Psoas muscle (tissue), 8 donors: ENCODE measurements at places on chromosomes 7 and 10.
A peak's percentile ranks its signal among the peaks of the same experiment; 100 is the strongest.

- no peak for DNase-seq
- no peaks in the 10 kb centered on the region for H3K36me3 ChIP-seq
- no peak overlapping the region for H3K4me3 ChIP-seq
- no peaks in the 10 kb centered on the region for H3K27me3 ChIP-seq
These were observed 206.8 kb downstream of the TPK1 start for GRCh38 chr7:144629011-144629410.

- H3K36me3 ChIP-seq, result no peaks in the 10 kb centered on the region
- no peak for DNase-seq
- H3K4me1 ChIP-seq, result peaks cover 11% of the 10 kb centered on the region
- no peak overlapping the region for H3K27ac ChIP-seq
- H3K4me3 ChIP-seq, result no peak overlapping the region
- no peaks in the 10 kb centered on the region for H3K27me3 ChIP-seq
These were observed 120.7 kb downstream of the PRKAG2 start for GRCh38 chr7:151756076-151756731.

DNA sequence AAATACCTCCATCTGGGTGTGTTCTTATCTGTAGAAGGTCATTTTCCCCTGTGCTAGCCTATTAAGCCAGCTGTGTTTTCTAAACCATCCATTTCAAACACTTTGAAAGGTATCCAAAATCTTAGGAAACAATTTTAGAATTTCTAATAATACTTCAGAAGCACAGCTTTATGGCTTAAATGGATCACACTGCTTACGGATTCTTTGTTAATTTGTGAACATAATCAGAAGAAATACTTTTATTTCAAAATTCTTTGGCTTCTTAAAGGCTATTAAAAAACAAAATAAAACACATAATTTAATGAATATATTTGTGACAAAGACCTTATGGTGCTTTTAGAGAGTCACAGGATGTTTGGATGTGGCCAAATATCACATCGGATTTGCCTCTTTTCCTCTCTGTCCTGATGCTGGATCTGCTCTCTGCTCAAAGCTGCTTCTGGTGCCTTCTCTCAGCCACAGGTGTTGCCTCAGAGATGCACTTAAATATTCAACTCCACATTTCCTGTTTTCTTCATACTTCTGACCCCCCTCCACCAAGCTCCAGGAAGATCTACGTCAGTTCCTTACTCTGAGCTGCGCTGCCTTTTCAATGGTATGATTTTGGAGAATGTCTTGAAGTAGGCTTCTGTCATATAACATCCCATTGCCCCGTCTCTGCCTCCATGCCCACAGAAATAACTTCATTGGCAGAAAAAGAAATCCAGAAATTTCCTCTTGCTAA, 230.6 kb downstream of the MLLT10 start:
- H3K36me3 ChIP-seq, result no peaks in the 10 kb centered on the region
- DNase-seq, result no peak
- H3K4me1 ChIP-seq, result no peaks in the 10 kb centered on the region
- no peaks in the 10 kb centered on the region for H3K27me3 ChIP-seq
- H3K4me3 ChIP-seq, result no peak overlapping the region
- no peak overlapping the region for H3K27ac ChIP-seq

GRCh38 chr7:50069613-50070012, 23.4 kb downstream of the ZPBP start:
- DNase-seq, result peak; percentile 23
- peak overlapping the region; percentile 67 for H3K4me3 ChIP-seq
- H3K4me1 ChIP-seq, result peaks cover 10% of the 10 kb centered on the region
- H3K27me3 ChIP-seq, result no peaks in the 10 kb centered on the region

DNA sequence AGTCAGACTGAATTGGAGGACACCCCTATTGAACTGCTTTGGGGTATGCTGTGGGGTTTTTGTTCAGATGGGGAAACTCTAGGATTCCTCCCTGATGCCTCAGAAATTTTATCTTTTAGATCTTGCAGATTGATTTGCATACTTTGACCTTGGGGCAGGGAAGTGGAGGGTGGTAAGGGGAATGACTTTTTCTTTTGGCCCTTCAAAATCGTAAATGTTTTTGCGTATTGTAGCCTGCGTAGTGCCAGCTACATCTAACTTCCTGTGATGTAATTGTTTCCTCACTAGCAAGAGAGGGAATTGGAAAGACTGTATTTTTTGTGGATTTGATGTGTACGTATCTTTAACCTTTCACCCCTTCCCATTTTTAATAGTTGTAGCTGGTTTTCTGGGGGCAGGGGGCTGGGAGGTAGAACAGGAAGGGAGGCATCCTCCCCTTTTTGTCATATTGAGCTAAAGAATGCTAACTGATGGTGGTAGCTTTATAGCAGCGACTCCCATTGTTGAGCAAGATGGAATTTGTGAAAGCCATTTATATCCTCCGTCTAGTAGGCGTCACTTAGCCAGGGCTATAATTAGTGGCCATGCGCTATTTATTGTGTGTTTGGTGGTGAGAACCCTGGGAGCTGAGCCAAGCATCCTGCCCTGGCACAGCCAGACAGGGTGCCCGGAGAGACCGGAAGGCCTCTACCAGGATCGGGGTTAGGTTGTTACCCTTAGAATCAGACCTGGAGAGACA, 11.3 kb downstream of the DUSP5 start:
- H3K27me3 ChIP-seq, result no peaks in the 10 kb centered on the region
- no peak overlapping the region for H3K27ac ChIP-seq
- DNase-seq, result no peak
- H3K4me3 ChIP-seq, result no peak overlapping the region
- peaks cover 9% of the 10 kb centered on the region for H3K4me1 ChIP-seq

DNA sequence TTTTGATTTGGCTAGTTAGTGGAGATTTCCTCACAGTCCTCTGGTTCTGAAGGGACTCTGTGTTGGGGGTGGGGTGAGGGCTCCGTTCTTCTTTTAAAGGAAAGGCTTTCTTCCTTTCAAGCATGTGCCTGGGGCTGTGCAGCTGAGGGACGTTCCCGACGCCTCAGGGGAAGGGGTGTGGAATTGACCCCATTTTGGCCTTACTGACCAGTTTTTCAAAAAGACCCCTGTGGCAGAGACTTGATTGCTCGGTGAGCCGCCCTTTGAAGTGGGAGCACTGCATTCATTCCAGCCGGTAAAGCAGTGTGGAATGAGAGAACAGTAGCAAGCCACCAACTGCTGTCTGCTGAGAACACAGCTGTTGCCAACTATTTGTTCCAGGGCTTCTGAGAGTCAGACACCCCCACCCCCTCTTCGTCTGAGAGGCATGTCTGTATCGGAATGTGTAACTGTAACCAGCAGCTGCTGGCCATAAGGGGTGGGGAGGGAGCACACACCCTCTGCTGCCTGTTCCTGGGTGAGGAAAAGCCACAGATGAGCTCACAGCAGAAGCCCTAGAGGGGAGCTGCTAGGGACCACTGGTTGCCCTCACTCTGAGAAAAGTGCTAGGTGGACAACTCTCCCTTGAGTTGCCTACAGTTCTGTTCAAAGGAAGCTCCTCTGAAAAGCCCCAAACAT, 33.2 kb downstream of the WBP1L start:
- peak; percentile 92 for DNase-seq
- no peaks in the 10 kb centered on the region for H3K36me3 ChIP-seq
- H3K27me3 ChIP-seq, result no peaks in the 10 kb centered on the region
- peak overlapping the region; percentile 98 for H3K27ac ChIP-seq

DNA sequence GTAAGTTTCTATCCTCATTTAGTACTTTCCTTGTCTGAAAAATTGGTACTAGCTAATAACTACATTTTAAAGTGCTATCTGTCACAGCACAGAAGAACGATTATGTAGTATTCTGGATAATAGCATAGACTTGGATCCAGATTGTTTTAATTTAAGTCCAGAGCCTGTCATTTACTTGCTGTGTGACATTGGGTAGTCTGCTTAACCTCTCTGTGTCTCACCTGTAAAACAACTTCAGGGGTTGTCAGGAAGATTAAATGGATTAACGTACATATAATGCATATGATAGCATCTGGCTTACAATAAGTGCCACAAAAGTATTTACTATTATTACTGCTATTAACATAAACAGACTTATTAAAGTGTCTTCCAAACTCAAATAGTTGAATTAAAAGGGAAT, 1221.4 kb downstream of the GATA3 start:
- no peaks in the 10 kb centered on the region for H3K27me3 ChIP-seq
- no peaks in the 10 kb centered on the region for H3K36me3 ChIP-seq
- H3K27ac ChIP-seq, result no peak overlapping the region
- H3K4me3 ChIP-seq, result no peak overlapping the region
- H3K4me1 ChIP-seq, result no peaks in the 10 kb centered on the region

GRCh38 chr7:81846398-81846797, 76.6 kb upstream of the HGF start:
- H3K27me3 ChIP-seq, result no peaks in the 10 kb centered on the region
- no peak overlapping the region for H3K27ac ChIP-seq
- no peaks in the 10 kb centered on the region for H3K4me1 ChIP-seq

DNA sequence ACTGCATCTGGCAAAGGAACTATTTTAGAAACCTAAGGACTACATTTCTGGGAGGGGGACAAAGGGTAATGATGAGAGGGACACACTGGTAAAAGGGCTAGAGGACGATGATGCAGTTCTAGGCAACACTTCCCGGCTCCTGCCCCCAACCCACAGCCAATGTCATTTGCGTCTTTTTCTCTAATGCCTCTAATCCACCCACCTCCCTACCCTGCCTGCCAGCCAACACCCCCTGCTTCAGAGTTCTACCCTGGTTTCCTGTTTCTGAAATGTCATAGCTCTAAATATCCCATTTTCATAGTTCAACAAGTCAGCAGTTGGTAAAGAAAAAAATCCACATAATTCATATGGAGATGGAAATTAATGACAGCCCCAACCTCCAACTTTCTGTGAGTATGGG, 79.0 kb downstream of the KIAA1549 start:
- DNase-seq, result no peak
- H3K36me3 ChIP-seq, result no peaks in the 10 kb centered on the region
- H3K4me1 ChIP-seq, result no peaks in the 10 kb centered on the region
- H3K27ac ChIP-seq, result no peak overlapping the region
- H3K4me3 ChIP-seq, result no peak overlapping the region
- H3K27me3 ChIP-seq, result no peaks in the 10 kb centered on the region

DNA sequence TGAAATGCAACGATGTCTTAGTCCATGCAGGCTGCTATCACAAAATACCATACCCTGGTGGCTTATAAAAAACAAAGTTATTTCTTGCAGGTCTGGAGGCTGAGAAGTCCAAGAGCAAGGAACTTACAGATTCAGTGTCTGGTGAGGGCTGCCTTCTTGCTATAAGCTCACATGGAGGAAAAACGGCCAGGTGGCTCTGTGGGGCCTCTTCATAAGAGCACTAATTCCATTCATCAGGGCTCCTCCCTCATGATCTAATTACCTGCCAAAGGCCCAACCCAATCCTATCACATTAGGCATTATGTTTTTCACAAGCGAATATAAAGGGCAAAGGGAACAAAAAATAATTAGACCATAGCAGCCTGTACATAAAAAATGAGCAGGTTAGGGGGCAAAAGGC, 35.4 kb downstream of the PAPSS2 start:
- H3K4me1 ChIP-seq, result no peaks in the 10 kb centered on the region
- no peak for DNase-seq
- no peaks in the 10 kb centered on the region for H3K36me3 ChIP-seq
- H3K4me3 ChIP-seq, result no peak overlapping the region
- no peak overlapping the region for H3K27ac ChIP-seq

- no peaks in the 10 kb centered on the region for H3K4me1 ChIP-seq
- no peak for DNase-seq
- H3K27me3 ChIP-seq, result peaks cover 2% of the 10 kb centered on the region
- no peak overlapping the region for H3K4me3 ChIP-seq
- H3K27ac ChIP-seq, result no peak overlapping the region
These were observed 205.6 kb upstream of the PFKP start for GRCh38 chr10:2861632-2862210.

- H3K4me1 ChIP-seq, result peaks cover 5% of the 10 kb centered on the region
- H3K27ac ChIP-seq, result no peak overlapping the region
- H3K4me3 ChIP-seq, result no peak overlapping the region
These were observed 74.9 kb upstream of the OGDHL start for GRCh38 chr10:49837051-49837478.

GRCh38 chr7:8015100-8015745, 46.6 kb downstream of the GLCCI1 start:
- DNase-seq, result no peak
- H3K27ac ChIP-seq, result no peak overlapping the region
- H3K36me3 ChIP-seq, result no peaks in the 10 kb centered on the region

GRCh38 chr10:120328647-120329046, 128.4 kb upstream of the PLPP4 start:
- no peaks in the 10 kb centered on the region for H3K4me1 ChIP-seq
- no peak overlapping the region for H3K27ac ChIP-seq
- H3K4me3 ChIP-seq, result no peak overlapping the region
- no peaks in the 10 kb centered on the region for H3K27me3 ChIP-seq
